CD4-positive, alpha-beta memory T cell (primary cell): ENCODE measurements at places on chromosomes 3 and 15. TPM values are rescaled to one million over a fixed set of nuclear protein-coding genes. Genes with fewer than 3 reads are reported as not detected.

- H3K4me3 ChIP-seq = no peak overlapping the region
- peaks cover 16% of the 10 kb centered on the region for H3K4me1 ChIP-seq
- H3K36me3 ChIP-seq = no peaks in the 10 kb centered on the region
- no peak for DNase-seq
- H3K27me3 ChIP-seq = peaks cover 3% of the 10 kb centered on the region
Observed at GRCh38 chr3:154123906-154124305, 2.7 kb downstream of the ARHGEF26 start.

DNA sequence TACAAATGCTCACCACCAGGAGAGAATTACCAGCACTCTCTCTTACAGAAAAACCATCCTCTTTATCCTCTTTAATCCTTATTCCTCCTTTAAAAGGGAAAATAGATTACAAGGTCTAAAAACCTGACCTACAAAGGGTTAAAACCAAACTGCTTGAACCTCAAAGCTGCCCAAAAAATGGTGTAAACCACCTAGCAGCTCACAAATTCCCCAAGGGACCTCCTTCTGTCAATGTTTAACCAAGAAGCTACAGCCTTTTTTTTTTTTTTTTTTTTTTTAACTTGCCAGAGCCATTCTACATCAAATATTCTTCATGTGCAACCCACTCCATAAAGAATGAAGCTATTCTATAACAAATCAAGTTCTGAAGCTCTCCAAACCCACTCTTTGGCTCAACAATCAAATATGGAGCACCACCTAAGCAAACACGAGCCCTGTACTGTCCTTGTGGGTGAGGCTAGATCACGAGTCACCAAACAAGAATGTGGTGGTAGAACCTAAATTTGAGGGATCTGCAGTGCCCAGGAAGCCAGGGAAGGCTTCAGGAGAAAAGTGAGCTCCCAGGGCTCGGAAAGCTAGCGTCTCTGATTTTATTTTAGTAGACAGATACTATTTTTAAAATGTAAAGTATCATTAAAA is 20.1 kb downstream of the OSBPL10 start:
- no peak for DNase-seq
- H3K36me3 ChIP-seq = no peaks in the 10 kb centered on the region
- H3K27ac ChIP-seq = no peak overlapping the region
- no peaks in the 10 kb centered on the region for H3K27me3 ChIP-seq
- no peak overlapping the region for H3K4me3 ChIP-seq
- H3K4me1 ChIP-seq = no peaks in the 10 kb centered on the region

The ITGA11 gene
- not detected for total RNA-seq

- no peak overlapping the region for H3K27ac ChIP-seq
- H3K36me3 ChIP-seq = peaks cover 24% of the 10 kb centered on the region
- no peak overlapping the region for H3K4me3 ChIP-seq
- H3K27me3 ChIP-seq = no peaks in the 10 kb centered on the region
- no peaks in the 10 kb centered on the region for H3K4me1 ChIP-seq
- no peak for DNase-seq
Observed at GRCh38 chr3:53179580-53179979, 18.6 kb downstream of the PRKCD start.

- no peaks in the 10 kb centered on the region for H3K36me3 ChIP-seq
- no peaks in the 10 kb centered on the region for H3K27me3 ChIP-seq
- no peaks in the 10 kb centered on the region for H3K4me1 ChIP-seq
- H3K4me3 ChIP-seq = no peak overlapping the region
- no peak overlapping the region for H3K27ac ChIP-seq
- DNase-seq = no peak
Observed at GRCh38 chr3:21393683-21394311, 357.2 kb downstream of the ZNF385D start.

The ROBO1 gene
- not detected for total RNA-seq

DNA sequence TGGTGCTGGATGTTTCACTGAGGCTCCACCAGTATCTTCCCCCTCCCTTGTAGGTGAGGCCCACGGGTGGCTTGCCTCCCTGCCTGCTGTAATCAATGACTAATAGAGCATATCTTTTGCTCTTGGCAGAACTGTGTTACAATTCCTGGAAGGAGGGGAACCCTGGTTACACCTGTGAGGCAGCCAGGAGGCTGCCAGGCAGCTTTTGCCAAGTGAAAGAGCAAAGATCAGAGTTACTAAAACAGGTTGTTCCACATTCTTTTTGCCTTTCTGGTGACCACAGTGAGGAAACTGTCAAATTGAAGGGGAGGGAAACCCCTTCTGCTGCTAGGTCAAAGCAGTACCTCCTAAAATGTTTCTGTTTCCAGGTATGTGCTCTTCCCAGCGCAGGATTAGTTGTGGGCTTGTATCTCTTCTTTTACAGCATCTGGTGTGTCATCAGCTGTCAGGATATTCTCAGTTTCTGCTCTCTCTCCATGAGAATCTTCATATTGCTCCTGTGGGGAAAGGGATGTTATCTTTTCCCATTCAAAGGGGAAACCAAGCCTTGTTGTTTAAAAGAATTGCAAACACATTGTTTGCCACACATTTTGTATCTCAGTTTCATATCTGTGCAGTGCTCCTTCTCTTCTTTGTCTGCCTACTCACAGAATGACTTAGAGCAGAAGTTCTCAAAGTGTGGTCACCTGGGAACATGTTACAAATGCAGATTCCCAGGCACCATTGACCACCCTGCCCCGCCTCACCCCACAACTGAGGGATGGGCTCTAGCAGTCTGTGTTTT is 137.4 kb upstream of the UMPS start:
- no peaks in the 10 kb centered on the region for H3K27me3 ChIP-seq
- no peaks in the 10 kb centered on the region for H3K36me3 ChIP-seq
- no peak overlapping the region for H3K4me3 ChIP-seq
- no peak for DNase-seq
- no peak overlapping the region for H3K27ac ChIP-seq

The SPTBN5 gene
- 2.7 TPM for total RNA-seq

DNA sequence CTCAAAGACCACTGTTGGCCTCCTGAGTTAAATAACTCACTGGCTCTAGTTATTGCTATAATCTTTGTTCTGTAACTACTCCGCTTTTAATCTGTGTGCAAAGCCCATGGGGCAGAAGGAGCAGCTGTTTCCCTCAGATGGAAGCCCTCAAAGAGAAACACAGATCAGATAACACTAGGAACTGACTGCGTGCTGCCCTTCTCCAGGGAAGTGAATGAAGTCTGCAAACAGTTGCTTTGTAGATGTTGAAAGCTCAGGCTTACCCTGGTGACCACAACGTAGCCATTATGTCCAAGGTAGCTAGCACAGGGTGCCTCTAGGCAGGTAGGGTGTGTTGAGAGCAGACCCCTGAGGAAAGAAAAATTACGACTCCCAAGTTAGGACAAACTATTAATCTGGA is 152.3 kb upstream of the STAC start:
- no peak overlapping the region for H3K27ac ChIP-seq
- no peaks in the 10 kb centered on the region for H3K27me3 ChIP-seq
- H3K36me3 ChIP-seq = no peaks in the 10 kb centered on the region
- H3K4me1 ChIP-seq = no peaks in the 10 kb centered on the region
- H3K4me3 ChIP-seq = no peak overlapping the region

DNA sequence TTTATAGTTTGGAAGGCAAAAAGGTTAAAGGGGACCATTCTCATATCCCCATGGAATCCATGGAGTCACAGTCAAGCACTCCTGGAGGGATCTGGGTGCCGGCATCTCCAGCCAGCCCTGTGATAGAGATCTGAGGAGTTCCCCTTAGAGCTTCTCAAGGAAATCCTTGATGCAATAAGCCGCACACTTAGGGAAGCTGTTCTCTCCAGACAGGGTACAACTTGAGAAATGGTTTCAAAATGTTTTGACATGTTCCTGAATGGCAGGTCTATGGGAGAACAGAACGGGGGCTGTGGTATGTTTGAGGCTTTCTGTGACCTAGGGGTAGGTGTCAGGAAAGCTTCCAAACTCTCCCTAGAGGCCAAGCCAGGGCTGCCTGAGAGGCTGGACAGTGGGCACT is 292.9 kb downstream of the TLE3 start:
- no peak overlapping the region for H3K4me3 ChIP-seq
- H3K27me3 ChIP-seq = no peaks in the 10 kb centered on the region
- no peaks in the 10 kb centered on the region for H3K4me1 ChIP-seq

The MNS1 gene
- not detected for total RNA-seq

DNA sequence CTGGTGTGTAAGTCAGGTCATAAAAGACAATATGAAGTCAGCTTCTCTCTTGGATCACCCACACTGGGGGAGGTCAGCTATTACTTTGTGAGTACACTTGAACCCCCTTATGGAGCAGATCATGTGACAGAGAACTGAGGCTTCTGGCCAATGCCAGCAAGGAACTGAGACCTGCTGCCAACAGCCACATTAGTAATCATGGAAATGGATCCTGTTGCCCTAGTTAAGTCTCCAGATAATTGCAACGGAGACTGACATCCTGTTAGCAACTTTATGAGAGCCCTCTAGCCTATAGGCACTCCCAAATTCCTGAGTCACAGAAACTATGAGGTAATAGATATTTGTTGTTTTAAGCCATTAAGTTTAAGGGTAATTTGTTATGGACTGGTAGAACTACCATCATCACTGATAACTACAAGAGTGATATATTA is 110.4 kb upstream of the GMNC start:
- no peak for DNase-seq
- no peaks in the 10 kb centered on the region for H3K36me3 ChIP-seq
- no peaks in the 10 kb centered on the region for H3K27me3 ChIP-seq
- H3K4me3 ChIP-seq = no peak overlapping the region
- no peak overlapping the region for H3K27ac ChIP-seq
- no peaks in the 10 kb centered on the region for H3K4me1 ChIP-seq

The FBXW12 gene
- total RNA-seq = not detected

The RPUSD2 gene
- total RNA-seq = 15.1 TPM

GRCh38 chr3:107323723-107324122 is 53.5 kb upstream of the CCDC54 start:
- H3K36me3 ChIP-seq = no peaks in the 10 kb centered on the region
- no peak overlapping the region for H3K27ac ChIP-seq
- no peaks in the 10 kb centered on the region for H3K4me1 ChIP-seq
- peaks cover 4% of the 10 kb centered on the region for H3K27me3 ChIP-seq

- H3K27ac ChIP-seq = no peak overlapping the region
- DNase-seq = no peak
- no peak overlapping the region for H3K4me3 ChIP-seq
- H3K27me3 ChIP-seq = no peaks in the 10 kb centered on the region
- no peaks in the 10 kb centered on the region for H3K4me1 ChIP-seq
- H3K36me3 ChIP-seq = no peaks in the 10 kb centered on the region
Observed at GRCh38 chr3:131972091-131972490, 62.7 kb downstream of the CPNE4 start.

GRCh38 chr15:63157891-63158431 is 684 bp upstream of the RPS27L start:
- peak overlapping the region; percentile 74 for H3K27ac ChIP-seq
- H3K27me3 ChIP-seq = no peaks in the 10 kb centered on the region
- no peak for DNase-seq
- H3K36me3 ChIP-seq = peaks cover 4% of the 10 kb centered on the region

DNA sequence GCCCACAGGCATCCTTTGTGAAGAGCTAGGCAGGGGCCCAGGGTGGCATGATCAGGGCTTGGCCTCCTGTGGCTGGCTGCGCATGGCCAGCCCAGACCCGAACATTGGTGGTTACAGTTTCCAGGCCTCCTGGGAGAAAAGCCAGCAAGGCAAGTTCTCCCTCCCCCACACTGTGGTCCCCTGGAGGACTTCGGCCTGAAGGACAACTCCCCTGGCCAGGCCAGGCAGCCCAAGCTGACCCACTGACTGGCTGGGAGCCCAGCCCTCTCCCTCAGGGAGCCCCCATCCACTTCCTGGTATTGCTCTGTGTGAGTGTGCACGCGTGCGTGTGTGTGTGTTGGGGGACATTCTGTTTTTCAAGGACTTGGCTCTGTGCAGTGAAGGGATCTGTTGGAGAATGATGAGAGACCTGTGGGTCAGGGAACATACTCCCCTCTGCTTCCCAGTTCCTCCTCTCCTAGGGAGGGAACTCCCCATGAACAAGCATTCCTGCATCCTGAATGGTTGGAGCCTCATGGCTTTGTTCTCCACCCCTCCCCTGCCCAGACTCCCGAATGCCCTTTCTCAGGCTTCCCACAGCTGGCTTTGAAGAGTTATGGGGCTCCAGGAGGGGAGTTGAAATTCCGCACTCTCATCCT is 29.5 kb downstream of the CORO2B start:
- no peaks in the 10 kb centered on the region for H3K27me3 ChIP-seq
- no peak overlapping the region for H3K27ac ChIP-seq
- H3K36me3 ChIP-seq = no peaks in the 10 kb centered on the region
- H3K4me1 ChIP-seq = no peaks in the 10 kb centered on the region

- H3K36me3 ChIP-seq = no peaks in the 10 kb centered on the region
- no peak overlapping the region for H3K4me3 ChIP-seq
- no peaks in the 10 kb centered on the region for H3K27me3 ChIP-seq
- no peak overlapping the region for H3K27ac ChIP-seq
- H3K4me1 ChIP-seq = no peaks in the 10 kb centered on the region
- DNase-seq = no peak
Observed at GRCh38 chr15:23686466-23687142, 501 bp downstream of the NDN start.

GRCh38 chr3:195082811-195083210 is 188.1 kb downstream of the XXYLT1 start:
- H3K27me3 ChIP-seq = no peaks in the 10 kb centered on the region
- H3K4me3 ChIP-seq = no peak overlapping the region
- no peaks in the 10 kb centered on the region for H3K4me1 ChIP-seq
- H3K36me3 ChIP-seq = no peaks in the 10 kb centered on the region
- DNase-seq = no peak

DNA sequence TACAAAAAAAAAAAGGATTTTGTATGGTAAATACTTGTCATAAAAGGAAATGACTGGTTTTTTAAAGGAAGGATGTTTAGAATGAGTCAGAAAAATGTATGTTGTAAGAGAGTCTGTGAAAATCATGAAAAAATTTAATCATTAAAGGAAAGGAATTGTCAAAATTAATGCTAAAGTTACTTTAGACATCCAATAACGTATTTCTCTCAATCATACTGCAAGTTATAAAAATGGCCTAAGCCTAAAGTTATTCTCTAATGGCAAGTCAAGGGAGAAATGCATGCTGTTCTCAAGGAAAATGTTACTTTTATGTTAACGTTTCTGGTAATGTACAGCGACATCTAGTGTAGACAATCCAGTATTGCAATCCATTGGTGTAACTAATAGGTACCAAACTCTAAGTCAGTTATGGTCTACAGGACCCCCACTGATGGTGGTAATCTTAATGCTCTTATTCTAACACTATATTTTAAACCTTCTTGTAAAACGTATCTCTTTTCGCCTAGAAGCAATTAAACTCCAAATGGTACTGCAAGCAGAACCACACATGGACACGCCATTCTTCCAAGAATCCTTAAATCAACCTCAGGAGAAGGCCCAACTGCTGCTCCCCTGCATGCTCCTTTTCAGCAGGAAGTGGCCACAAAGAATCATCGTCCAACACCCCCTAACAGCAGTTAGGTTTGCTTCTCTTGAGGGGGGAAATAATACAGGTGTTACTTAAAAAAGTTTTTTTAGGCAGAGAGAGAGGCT is 35.2 kb downstream of the NCEH1 start:
- DNase-seq = peak; percentile 46
- no peak overlapping the region for H3K27ac ChIP-seq
- H3K4me3 ChIP-seq = no peak overlapping the region
- no peaks in the 10 kb centered on the region for H3K4me1 ChIP-seq
- H3K36me3 ChIP-seq = no peaks in the 10 kb centered on the region
